ENCODE measurements at places on chromosomes 6 and 20. TPM values are rescaled to one million over a fixed set of nuclear protein-coding genes. Genes with fewer than 3 reads are reported as not detected.

Gene ECT2L
- not detected for total RNA-seq

Gene MICAL1
- total RNA-seq = 42.4 TPM

Gene TCP11
- not detected for total RNA-seq

Gene KIF25
- total RNA-seq = 0.56 TPM

Gene DDO
- total RNA-seq = 0.65 TPM

Gene EPHA7
- 1.4 TPM for total RNA-seq

Gene POM121L2
- total RNA-seq = not detected

Gene UBD
- total RNA-seq = 0.13 TPM

Gene AK9
- 1.4 TPM for total RNA-seq

Gene CTCFL
- not detected for total RNA-seq

Gene OR2J3
- total RNA-seq = not detected

Gene MARCKS
- total RNA-seq = 121 TPM

Gene PRRT1
- 0.78 TPM for total RNA-seq
